ENCODE measurements at places on chromosomes 6 and 20. TPM values are rescaled to one million over a fixed set of nuclear protein-coding genes. Genes with fewer than 3 reads are reported as not detected.

- no peak overlapping the region for H3K4me3 ChIP-seq
- H3K27ac ChIP-seq: no peak overlapping the region
- no peaks in the 10 kb centered on the region for H3K27me3 ChIP-seq
- DNase-seq: no peak
Observed at GRCh38 chr6:132466952-132467351, 46.0 kb downstream of the STX7 start.

Gene PRND
- total RNA-seq: not detected

GRCh38 chr6:563863-564262 lies 93.0 kb downstream of the HUS1B start:
- H3K36me3 ChIP-seq: peaks cover 17% of the 10 kb centered on the region
- no peaks in the 10 kb centered on the region for H3K27me3 ChIP-seq
- no peak for DNase-seq
- no peaks in the 10 kb centered on the region for H3K4me1 ChIP-seq
- H3K4me3 ChIP-seq: no peak overlapping the region
- H3K27ac ChIP-seq: no peak overlapping the region

DNA sequence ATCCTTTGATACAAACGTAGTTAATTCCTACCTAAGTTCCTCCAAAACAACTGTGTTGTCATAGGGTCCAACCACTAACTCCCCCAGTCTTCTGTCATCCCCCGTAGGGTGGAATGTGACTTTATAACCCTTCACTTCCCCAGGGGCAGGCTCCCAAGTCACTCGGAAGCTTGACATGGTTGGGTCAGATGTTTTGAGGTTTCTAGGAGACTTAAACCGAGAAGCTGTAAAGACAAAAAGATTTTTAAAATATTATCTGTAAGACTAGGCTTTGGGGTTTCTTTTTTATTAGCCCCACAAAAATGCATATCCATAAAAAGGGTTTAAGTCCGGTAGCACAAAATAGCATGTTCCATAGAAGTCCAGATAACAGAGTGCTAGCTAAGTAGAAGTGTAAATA lies 50.2 kb downstream of the COL12A1 start:
- H3K4me3 ChIP-seq: no peak overlapping the region
- H3K27me3 ChIP-seq: no peaks in the 10 kb centered on the region
- no peak for DNase-seq
- no peaks in the 10 kb centered on the region for H3K36me3 ChIP-seq
- H3K4me1 ChIP-seq: no peaks in the 10 kb centered on the region
- no peak overlapping the region for H3K27ac ChIP-seq

- DNase-seq: no peak
- peaks cover 20% of the 10 kb centered on the region for H3K27me3 ChIP-seq
- no peak overlapping the region for H3K4me3 ChIP-seq
- H3K36me3 ChIP-seq: peaks cover 10% of the 10 kb centered on the region
Observed at GRCh38 chr6:112979830-112980229, 632.7 kb downstream of the RFPL4B start.

Gene HSP90AB1
- 1,082 TPM for total RNA-seq

Gene RNF217
- total RNA-seq: 49.6 TPM

DNA sequence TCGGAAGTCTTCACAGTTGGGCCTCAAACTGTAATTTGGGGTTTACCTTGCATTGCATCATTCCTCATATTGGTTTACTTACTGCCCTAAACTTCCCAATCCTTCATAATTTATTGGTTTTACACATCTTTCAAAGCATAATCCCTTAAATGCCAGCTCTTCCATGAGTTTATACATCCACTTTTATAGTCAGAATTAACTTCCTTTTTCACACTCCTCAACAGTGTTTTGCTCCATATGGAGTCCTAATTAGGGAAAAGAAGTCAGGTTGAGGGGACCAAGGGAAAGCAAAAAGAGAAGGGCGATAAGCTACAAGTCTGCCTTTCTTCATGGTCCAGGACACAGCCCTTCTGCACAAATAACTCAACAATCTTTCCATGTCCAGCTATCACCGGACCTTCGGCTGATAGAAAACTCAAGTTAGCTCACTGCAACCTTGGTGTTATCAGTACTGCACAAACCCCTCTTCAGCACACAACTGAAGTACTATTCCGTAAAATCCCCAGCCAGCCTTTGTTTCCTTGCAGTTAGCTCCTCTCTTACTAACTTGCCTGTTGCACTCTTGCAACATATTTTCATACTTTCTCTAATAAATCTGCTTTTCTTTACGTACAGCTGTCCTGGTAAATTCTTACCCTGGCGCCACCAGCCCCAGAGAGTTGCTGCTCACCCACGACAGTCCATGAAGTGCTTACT lies 2.0 kb downstream of the EEF1E1 start:
- peaks cover 22% of the 10 kb centered on the region for H3K36me3 ChIP-seq
- no peak for DNase-seq
- no peak overlapping the region for H3K27ac ChIP-seq
- peaks cover 17% of the 10 kb centered on the region for H3K4me1 ChIP-seq

Measured in type B pancreatic cell (in vitro differentiated cells).